ENCODE measurements at places on chromosomes 7 and 10.

DNA sequence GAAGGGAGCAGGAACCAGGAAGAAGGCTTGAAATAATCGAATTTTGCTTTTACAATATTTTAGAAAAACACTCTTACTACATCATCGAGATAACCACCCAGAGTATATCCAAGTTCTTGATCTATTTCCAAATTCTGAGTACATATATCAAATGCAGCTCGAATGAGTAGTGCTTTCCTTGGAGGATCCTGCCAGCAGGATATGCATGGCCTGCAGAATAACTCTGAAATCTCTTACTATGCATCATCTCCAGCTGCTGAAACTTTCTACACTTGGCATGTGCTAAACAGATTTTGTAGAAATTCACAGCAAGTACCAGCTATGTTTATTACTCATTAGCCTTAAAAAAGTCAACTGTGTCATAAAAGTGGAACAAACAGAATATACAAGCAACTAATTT is 44.0 kb upstream of the ANK3 start:
- no peak for DNase-seq

GRCh38 chr7:130182990-130183389 is 22.2 kb downstream of the TMEM209 start:
- DNase-seq = no peak

DNA sequence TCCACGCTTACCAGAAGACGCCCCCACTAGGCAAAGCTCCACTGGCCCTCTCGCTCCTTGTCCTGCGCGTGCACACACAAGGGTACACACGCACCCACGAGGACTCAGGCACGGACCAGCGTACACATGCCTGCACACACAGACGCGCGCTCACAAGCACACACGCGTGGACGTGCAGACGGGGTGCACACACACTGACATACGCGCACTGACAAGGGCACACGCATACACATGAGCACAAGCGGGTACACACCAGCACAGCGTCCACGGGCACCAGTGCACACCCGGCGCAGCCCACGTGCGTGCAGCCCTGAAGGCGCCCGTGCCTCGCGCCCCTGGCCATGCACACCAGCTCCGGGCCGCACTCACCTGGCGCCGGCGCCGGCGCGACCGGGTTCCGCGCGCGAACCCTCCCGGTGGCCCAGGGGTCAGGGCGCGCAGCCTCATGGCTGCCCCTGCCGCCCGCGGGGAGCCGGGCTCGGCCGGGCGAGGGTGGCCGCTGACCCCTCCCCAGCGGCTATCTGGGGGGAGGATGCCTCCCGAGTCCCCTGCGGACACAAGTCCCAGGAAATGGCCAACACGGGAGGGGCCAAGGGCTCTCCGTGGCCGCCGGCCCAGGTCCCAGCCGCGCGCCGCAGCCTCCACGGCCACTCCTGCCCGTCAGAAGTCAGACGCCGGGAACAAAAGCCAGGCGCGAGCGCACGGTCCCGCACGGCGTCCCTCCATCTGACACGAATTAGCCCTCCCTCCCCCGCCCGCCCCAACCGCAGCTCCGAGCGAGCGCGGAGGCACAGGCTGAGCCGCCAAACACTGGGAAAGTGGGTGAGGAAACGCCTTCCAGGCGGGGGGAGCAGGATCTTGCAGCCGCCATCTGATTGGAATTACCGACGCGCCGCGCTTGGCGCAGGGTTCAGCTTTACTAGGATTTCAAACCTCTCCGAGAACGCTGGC is 45.0 kb downstream of the TNS3 start:
- no peak for DNase-seq

- no peak for DNase-seq
These were observed 38.9 kb downstream of the ADAP1 start for GRCh38 chr7:915291-916218.

- DNase-seq = no peak
These were observed 11.8 kb downstream of the MMRN2 start for GRCh38 chr10:86945361-86946212.

- DNase-seq = no peak
These were observed 6.4 kb upstream of the ST8SIA6 start for GRCh38 chr10:17460756-17461155.

DNA sequence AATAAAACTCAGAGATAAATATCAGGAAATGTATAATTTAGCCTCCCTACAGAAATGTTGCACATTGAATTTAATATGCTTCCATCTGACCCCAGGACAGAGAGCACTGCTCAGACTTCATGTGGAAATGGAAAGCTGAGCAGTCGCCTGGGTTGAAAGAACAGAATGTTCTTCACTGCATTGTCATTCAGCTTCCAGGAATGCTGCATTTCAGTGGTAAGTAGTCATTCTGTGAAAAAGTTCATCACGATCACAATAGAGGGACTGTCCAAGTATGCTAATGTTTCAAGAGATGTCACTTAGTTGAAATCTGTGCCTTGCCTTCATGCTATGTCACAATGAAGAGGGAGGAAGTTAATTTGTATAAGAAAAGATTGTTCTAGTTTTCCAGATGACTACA is 147.3 kb downstream of the NRCAM start:
- DNase-seq = no peak

DNA sequence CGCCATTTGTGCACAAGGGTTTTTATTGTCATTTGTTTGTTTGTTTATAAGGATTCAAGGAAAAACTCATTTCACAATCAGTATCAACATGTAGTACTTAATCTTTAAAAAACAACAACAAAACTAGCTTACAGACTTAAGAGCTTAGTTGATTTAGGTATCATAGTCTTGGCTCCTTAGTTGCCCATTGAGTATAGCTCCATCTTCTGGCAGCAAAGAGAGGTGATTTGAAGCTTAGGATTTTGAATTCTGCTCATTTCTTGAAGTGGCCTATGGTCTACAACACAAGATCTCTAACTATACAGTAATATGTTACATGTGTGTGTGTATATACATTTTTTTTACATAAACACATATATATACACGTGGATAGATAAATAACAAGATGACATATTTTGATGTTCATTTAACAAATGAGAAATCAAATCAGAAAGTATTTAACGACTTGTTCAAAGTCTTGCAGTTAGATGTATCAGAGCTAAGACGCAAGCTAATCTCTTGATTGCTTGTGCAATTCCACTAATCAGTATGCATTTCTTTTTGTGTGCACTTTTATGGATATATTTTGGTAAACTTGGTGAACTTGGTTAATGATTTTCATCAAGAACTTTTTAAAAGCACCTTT is 307.3 kb downstream of the CAMK1D start:
- no peak for DNase-seq

DNA sequence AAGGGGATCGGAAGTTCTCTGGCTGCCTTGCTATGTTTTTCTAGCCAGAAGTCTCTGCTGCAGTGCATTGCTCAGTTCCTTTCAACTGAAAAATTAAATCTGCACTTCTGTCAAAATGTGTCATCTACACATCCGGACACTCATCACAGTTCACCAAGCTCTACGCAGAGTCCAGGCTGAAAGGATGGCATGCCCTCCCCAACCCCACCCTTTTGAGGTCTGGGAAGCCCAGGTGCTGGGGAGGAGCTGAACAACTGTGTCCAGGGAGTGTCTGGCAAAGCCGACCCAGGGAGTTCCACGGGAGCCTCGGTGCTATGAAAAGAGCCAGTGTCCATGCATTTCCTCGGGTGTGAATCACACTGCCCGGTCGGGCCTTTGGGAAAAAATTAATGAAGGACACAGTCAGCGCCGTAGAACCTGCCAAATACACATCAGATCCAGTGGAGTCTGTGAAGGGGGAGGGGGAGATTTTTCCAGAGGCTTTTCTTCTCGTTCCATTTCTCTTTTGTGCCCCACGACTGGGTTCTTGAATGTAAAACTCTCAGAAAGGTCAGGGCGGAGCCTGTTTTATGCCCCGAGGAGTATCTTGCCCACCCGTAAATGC is 757 bp upstream of the PALS2 start:
- DNase-seq = no peak

DNA sequence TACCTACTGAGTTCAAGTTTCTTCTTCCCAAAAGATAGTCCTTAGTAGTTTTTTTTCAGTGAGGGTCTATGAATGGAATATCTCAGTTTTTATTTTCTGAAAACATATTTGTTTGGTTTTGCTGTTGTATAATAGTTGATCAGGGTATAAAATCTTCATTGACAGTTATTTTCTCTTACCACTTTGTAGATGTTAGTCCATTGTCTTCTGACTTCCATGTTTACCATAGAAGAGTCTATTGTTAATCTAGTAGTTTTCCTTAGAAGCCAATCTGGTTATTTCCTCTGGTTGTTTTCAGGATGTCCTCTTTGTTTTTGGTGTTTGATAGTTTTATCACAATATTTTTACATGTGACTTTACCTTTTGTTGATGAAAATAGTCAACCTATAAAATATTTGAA is 5.5 kb upstream of the ZNF777 start:
- no peak for DNase-seq

- no peak for DNase-seq
These were observed 70.5 kb downstream of the SH3PXD2A start for GRCh38 chr10:103784723-103785418.

GRCh38 chr7:129122751-129123509 is 21.6 kb upstream of the TSPAN33 start:
- no peak for DNase-seq

GRCh38 chr7:43636093-43636492 is 53.2 kb downstream of the STK17A start:
- DNase-seq = no peak

DNA sequence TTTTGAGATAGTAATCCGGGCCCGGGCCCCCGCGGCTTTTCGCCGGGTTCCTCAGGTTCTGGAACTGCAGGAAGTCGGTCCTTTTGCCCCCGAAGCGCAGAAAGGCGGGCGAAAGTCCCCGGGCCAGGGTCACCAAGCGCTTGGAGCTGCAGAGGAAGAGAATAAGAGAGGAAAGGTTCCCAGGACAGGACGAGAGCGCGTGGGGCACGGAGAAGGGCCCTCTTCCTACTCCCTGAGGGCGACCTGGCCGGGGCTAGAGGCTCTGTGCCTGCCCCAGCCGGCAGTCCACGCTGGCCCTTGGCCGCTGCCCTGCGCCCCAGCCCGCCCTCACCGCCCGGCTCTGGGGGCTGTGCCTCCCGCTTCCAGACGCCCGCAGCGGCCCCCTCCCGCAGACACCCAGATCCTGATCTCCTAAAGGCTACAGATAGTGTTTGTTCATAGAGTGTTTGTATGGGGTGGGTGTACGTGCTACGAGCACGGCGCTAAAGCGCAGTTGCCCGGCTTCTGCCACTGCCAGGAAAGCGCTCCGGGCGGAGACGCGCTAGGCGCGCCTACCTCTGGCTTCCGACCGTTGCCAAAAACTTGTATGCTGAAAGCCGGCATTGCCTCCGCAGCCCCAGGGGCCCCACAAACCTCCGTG is 3.2 kb downstream of the HPSE2 start:
- DNase-seq = no peak

- DNase-seq = no peak
These were observed 31.7 kb upstream of the OPALIN start for GRCh38 chr10:96390460-96390864.

GRCh38 chr10:80480852-80481251 is 26.7 kb downstream of the TSPAN14 start:
- DNase-seq = no peak

GRCh38 chr10:13528875-13529713 is at the start of gene BEND7:
BEND7 (minus strand) TSS chr10:13529014; CDS start chr10:13528533, 481 bp downstream.
- DNase-seq = no peak

DNA sequence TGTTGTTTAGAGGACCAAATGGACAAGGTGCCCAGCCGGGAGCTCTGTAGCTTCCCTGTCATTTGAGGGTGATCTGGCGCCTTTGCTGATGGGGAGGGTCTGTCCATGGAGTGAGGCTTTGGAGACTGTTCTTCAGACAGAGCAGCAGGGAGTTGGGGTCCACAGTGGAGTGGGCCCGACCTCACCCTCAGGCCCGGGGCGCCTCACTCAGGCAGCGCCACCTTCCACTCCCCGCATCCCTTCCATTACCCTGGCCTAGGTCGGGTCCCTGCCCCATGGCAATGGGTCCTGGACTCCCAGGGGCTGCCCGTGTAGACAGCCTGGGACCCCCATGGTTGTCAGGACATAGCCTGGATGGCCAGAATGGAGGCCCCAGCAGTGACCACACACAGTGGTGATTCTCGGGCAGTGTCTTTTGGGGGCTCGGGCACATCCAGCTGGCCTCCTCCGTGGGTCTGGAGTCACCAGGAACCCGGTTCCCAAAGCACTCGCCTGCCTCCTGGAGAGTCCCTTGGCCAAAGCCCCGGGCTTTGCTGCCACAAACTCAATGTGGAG is 38.5 kb downstream of the TCERG1L start:
- DNase-seq = no peak

- DNase-seq = no peak
These were observed 47.2 kb downstream of the KIF11 start for GRCh38 chr10:92640107-92640506.

DNA sequence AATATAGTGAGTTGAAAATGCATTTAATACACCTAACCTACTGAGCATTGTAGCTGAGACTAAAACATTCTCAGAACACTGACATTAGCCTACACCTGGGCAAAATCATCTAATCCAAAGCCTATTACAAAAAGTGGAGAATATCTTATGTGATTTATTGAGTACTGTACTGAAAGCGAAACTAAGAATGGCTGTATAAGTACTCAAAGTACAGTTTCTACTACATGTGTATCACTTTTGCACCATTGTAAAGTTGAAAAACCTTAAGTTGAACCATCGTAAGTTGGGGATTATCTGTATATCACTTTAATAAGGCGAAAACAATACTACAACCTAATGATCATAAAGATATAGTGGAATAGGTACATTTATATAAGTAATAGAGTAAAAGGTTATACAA is 45.4 kb upstream of the GRB10 start:
- no peak for DNase-seq

DNA sequence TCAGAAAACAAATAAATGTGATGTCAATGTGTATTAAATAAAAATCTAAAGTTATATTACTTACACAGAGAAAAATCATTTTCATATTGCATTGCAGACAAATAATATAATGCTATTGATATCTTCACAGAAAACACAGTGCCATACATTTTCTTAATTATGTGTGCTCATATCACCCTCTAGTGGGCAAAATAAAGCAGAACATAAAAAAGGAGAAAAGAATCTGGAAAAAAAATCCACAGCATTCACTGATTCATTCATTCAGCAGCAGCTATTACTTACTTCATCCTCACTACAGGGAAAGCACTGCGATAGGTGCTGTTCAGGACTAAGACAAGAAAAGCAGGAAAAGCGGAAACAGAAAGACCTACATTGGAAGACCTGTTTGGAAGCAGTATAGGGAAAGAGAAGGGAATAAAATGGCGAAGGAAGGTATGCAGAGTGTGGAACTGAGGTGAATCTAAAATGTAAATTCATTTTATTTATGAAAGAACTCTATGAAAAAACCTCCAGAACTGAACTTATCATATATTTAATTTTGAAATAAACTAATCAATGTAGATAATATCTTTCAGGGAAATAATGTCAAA is 73.2 kb downstream of the POT1 start:
- DNase-seq = no peak
